Cardiac septum (tissue), 1 donor: ENCODE measurements at places on chromosomes 12 and 14. TPM values are rescaled to one million over a fixed set of nuclear protein-coding genes. Genes with fewer than 3 reads are reported as not detected.

DNA sequence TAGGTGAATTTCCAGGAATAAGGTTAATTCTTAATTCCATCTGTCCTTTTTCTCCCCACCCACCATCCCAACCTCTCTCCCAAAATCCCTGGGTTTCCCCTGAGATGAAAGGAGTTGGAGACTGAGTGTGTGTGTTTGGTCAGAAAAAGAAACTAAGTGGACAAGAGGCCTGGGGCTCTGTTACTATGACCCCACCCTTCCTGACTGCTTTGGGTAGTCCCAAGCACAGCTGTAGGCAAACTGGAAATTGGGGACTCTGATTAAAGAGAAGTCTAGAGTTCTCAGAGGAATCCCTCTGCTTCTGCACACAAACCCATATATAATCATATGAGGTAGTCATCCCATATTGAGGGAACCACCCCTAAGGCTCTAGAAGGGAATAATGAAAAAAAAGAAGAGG, 7.0 kb upstream of the HOXC12 start:
- no peak for DNase-seq

GRCh38 chr12:33205981-33206380, 233.6 kb downstream of the SYT10 start:
- DNase-seq = no peak

GRCh38 chr12:19130224-19131024, 891 bp downstream of the PLEKHA5 start:
- DNase-seq = no peak

Gene STON2
- total RNA-seq = 5.7 TPM
